ENCODE measurements at places on chromosomes 11 and 22. TPM values are rescaled to one million over a fixed set of nuclear protein-coding genes. Genes with fewer than 3 reads are reported as not detected.

DNA sequence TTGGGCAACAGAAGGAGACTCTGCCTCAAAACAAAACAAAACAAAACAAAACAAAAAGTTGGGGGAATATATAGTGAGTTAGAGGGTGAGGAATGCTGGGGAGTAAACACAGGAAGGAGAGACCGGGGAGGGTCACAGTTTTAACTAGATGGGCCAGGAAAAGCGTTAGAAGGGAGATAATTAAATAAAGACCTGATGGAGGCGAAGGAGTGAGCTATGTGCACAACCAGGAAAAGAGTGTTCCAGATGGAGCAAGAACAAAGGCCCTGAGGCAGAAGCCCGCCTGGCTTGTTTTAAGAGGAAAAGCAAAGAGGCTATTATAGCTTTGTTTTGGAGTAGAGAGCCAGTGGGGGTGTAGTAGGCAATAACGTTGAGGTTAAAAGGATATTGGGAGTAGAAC is 4.8 kb upstream of the PLA2G6 start:
- DNase-seq: no peak

DNA sequence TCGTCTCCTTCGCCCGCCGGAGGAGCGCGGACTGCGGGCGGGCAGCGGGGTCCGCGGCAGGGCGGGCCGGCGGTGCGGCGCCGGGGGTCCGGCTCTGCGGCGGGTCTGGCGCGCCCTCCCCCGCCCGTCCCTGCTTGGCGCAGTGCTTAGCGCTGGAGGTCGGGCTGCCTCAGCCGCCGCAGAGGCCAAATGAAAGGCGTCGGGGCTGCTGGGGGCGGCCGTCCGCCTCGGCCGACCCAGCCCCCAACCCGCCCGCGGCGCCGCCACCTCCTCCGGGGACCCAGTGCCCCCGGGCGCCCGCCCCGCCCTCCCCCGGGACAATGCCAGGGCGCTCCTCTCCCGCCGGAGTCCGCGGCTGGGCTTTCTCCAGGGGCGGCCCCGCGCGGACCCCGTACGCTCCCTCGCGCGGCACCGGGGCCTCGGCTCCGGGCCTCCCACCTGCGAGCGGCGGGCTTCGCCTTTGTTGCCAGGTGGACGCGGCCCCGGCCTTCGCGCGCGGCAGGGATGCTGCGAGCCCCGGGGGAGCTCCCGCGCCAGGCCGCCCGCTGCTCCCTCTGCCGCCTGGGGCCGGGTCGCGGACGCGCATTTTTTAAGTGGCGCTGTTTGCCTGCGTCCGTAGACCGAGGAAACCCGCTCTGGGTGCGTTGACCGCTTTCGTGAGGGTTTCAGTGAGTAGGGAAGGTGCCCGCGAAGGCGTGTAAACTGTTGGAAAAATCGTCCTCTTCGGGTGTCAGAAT is 583 bp downstream of the APLP2 start:
- peak; percentile 27 for DNase-seq

- peak; percentile 47 for DNase-seq
These were observed 5.5 kb upstream of the NFAM1 start for GRCh38 chr22:42437488-42438292.

DNA sequence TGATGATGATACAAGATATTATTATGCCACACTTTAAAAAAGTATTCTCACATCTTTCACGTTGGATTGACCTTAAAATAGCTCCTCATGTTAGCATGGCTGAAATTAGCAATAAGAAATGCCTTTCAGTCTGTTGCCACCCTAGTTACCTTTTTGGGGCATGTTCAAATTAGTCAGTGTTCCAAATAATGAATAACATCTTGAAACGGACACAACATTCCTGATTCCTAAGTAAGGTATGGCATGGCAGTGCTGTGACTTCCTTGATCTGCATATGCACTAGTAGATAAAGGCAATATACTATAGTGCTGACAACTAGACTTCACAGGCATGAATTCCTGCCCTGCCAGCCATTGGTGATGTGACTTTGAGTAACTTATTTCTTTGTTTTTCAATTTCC is 914.5 kb downstream of the METTL15 start:
- peak; percentile 22 for DNase-seq

GRCh38 chr11:101582236-101582988 is 1.4 kb downstream of the TRPC6 start:
- no peak for DNase-seq

- no peak for DNase-seq
These were observed 77.5 kb upstream of the NARS2 start for GRCh38 chr11:78651923-78652842.

ADAMTS8 gene
- total RNA-seq: not detected

SMIM35 gene
- total RNA-seq: not detected

Measured in fibroblast of the aortic adventitia (primary cell).